Caki2 (cell line): ENCODE measurements at places on chromosomes 7 and 10. TPM values are rescaled to one million over a fixed set of nuclear protein-coding genes. Genes with fewer than 3 reads are reported as not detected.

Gene MYPN
- total RNA-seq: 0.64 TPM in 1 of 2 replicates, not detected in the other

Gene SNCG
- total RNA-seq: 245 and 315 TPM in 2 replicates

Gene IL6
- 2.0 and 6.4 TPM in 2 replicates for total RNA-seq

DNA sequence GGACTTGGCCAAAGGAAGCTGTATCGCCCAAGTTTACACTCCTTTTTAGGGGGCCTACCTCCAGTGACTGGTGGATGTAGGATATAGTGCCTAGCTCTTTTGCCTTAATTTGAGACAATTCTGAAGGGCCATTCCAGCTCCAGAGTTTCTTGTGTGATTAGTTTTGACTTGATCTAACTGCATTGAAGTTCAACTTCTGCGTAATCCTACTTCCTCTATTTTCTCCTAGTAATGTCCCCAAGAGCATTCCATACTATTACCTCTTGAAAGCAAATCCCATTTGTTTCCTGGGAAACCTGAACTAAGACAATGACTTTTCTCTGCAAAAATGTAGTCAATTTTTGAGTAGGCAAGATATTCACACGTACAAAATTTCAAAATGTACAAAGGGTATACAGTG lies 4.7 kb upstream of the H2AZ2 start:
- no peak for DNase-seq

Gene LOXL4
- total RNA-seq: 0.72 and 1.5 TPM in 2 replicates
